CD4-positive, alpha-beta T cell treated with Interleukin-6 at 100 ng/mL for 8 hours (primary cell): ENCODE measurements at places on chromosomes 11 and 22.

- no peak for DNase-seq
Measured at GRCh38 chr11:36702330-36703054, 104.5 kb upstream of the RAG2 start.

DNA sequence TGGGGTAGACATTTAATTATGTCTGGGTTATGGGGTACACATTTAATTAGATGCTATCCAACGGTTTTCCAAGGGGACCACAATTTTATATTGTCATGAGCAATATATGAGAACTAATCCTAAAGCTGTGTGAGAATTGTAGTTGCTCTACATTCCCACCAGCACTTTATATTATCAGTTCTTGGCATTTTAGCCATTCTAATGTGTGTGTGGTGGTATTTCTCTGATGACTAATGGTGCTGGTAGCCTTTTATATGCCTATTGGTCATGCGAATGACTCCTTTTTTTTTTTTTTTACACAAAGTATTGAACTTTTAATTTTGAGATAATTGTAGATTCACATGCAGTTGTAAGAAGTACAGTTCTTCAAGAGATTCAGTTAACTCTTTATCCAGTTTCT lies 26.2 kb downstream of the TMEM135 start:
- no peak for DNase-seq

GRCh38 chr11:66443602-66444001 lies 5.0 kb upstream of the MRPL11 start:
- DNase-seq, result no peak

DNA sequence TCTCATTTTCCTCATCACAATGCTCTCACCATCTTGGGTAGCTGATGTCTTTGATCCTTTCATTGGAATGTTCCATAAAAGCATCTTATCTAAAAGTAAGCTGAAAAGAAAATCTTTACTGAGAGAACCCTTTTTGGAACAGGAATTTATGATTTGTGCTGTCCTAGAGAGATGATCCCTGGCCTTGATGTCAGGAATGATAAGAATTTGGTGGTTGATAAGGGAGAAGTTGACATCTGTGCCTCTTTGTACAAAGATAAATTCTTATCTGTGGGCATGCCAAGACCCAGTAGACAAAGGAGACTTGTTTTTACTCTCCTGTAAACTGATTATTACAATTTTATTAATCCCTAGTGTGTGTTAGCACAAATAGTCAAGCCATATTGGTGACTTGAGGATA lies 36.9 kb downstream of the NAALAD2 start:
- DNase-seq, result no peak

- no peak for DNase-seq
Measured at GRCh38 chr11:1827931-1828330, 6.9 kb upstream of the SYT8 start.

DNA sequence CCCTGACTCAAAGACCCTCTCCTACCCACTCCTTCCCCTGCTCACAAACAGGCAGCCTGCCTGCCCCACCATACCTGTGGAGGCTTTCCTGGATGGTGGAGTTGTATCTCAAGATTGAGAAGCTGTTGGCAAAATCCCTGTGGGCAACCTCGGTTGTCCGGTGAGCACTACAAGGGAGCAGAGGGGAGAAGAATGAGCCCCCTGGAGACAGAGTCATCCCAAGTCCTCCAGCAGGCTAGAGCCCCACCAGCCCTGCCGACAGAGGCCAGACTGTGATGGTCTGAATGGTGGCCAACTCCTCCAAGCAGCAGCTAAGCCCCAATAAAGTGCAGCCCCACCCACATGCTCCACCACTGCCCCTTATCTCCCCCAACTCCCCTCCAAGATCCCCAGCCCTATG lies 17.5 kb downstream of the TMPRSS13 start:
- no peak for DNase-seq

GRCh38 chr11:122344215-122344614 lies 228.2 kb upstream of the BLID start:
- no peak for DNase-seq

DNA sequence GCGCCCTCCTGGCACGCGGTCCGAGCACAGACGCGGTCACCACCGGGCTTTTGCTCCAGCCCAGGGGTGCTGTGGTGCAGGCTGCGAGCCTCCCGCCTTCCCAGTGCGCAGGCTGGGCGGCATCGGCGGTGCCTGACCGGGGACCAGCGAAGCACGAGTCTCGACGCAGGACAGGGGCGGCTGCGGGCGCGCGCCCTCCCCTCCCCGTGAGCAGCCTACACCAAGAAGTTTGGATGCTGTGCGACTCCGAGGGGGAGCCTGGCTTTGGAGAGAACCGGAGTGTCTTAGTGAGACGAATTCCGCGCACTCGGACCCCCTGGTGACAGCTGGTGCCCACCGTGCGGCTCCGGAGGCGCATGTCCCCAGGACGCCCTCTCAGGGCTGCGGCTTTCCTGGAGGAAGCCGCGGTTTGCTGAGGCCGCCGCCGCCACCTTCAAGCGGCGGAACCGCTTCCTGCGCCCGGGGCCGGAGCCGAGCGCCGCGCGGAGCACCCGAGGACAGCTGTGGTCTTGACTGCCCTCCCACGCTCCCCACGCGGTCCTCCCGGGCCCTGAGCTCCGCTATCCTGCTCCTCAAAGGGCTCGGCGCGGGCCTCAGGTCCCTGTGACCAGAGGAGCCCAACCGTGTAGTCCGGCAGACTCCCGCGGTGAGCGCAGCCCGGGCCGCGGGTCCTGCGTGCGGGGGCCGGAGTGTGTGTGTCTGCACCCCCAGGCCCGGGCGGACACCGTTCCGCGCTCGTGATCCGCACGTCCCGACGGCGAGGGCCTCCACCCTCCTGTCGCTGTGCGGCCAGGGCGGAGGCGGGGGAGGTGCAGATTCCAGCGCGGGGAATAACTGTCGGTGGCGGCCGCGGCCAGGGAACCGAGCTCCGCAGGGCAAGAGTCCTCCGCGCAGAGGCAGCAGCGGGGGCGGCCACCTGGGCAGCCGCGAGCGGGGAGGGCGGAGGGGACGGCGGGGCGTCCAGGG lies 1.7 kb downstream of the FGF3 start:
- DNase-seq, result no peak
